ENCODE measurements at places on chromosomes 13 and 19. TPM values are rescaled to one million over a fixed set of nuclear protein-coding genes. Genes with fewer than 3 reads are reported as not detected.

GRCh38 chr13:101529422-101529821 lies 76.9 kb downstream of the ITGBL1 start:
- H3K27ac ChIP-seq, result no peak overlapping the region
- H3K27me3 ChIP-seq, result no peaks in the 10 kb centered on the region
- no peak overlapping the region for H3K4me3 ChIP-seq
- H3K4me1 ChIP-seq, result no peaks in the 10 kb centered on the region

GRCh38 chr19:34881982-34882381 lies 44.7 kb upstream of the ZNF30 start:
- no peaks in the 10 kb centered on the region for H3K4me1 ChIP-seq
- no peaks in the 10 kb centered on the region for H3K27me3 ChIP-seq
- no peaks in the 10 kb centered on the region for H3K36me3 ChIP-seq
- no peak overlapping the region for H3K4me3 ChIP-seq
- DNase-seq, result no peak
- no peak overlapping the region for H3K27ac ChIP-seq

GRCh38 chr19:3073931-3074595 lies 11.8 kb upstream of the TLE5 start:
- no peaks in the 10 kb centered on the region for H3K27me3 ChIP-seq
- DNase-seq, result no peak
- no peaks in the 10 kb centered on the region for H3K36me3 ChIP-seq
- no peak overlapping the region for H3K4me3 ChIP-seq
- H3K4me1 ChIP-seq, result peaks cover 3% of the 10 kb centered on the region

LIPE gene
- total RNA-seq, result 3.9 TPM

Data from upper lobe of right lung (tissue), 1 donor.